ENCODE measurements at places on chromosomes 1 and 21. TPM values are rescaled to one million over a fixed set of nuclear protein-coding genes. Genes with fewer than 3 reads are reported as not detected.

DNA sequence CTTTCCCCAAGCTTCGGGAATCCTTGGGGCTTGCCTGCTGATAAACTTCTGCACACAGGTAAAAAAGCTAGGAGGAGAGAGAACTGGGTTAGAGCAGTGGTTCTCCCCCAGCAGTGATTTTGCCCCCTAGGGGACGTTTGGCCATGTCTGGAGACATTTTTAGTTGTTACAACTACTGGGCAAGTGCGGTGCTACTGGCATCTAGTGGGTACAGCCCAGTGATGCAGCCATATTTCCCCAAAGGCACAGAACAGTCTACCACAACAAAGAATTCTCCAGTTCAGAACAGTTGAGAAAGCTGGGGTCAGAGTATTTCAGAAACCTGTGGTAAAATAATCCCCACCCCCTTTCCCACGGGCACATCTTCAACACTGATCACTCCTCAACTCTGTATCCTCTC is 41.3 kb downstream of the LRRC71 start:
- DNase-seq = peak; percentile 69

DNA sequence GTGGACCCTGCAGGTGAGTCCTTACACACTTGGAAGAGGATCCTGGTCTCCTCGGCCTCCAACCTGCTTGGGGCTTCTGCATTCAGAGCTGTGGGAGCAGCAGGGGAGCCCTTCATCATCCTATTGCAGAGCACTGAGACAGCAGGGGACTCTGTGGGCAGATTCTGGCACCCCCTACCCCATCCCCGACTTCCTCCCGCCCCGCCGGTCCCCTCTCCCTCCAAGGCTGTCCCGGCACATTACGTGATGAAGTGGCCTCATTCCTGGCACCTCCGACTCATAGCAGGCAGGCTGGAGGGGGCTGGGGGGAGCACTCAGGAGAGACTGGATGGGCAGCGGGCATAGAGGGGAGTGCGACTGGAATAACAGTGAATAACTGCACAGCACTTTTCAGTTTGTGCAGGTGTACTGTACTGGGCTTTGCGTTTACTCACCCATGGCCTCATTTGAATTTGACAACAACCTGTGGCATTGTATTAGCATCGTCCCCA is 394.1 kb downstream of the MATN1 start:
- DNase-seq = no peak

The LYST gene
- 26.2 TPM for total RNA-seq

The NLRP3 gene
- 4.5 TPM for total RNA-seq

- peak; percentile 78 for DNase-seq
Observed at GRCh38 chr1:228378090-228378872, 28.4 kb downstream of the TRIM11 start.

GRCh38 chr1:38820860-38821259 is 38.7 kb downstream of the RRAGC start:
- no peak for DNase-seq

GRCh38 chr1:1799716-1800115 is 21.4 kb upstream of the NADK start:
- DNase-seq = no peak

DNA sequence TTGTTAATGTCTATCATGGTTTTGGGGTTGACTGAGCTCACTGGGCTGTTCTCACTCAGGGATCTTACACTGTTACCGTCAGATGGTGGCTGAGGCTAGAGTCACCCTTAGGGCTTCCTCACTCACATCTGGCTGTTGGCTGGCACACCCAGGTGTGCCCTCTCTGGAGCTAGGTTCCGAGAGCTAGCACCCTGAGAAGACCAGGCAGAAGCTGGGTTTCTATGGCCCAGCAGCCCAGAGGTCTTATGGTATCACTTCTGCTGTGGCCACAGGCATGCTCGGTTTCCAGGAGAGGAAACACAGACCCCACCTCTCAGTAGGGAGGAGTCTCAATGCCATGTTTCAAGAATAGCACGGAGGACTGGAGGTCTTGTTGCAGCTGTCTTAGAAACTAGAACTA is 20.7 kb upstream of the KIF1B start:
- DNase-seq = no peak

- no peak for DNase-seq
Observed at GRCh38 chr1:111887875-111888274, 101.6 kb downstream of the KCND3 start.

DNA sequence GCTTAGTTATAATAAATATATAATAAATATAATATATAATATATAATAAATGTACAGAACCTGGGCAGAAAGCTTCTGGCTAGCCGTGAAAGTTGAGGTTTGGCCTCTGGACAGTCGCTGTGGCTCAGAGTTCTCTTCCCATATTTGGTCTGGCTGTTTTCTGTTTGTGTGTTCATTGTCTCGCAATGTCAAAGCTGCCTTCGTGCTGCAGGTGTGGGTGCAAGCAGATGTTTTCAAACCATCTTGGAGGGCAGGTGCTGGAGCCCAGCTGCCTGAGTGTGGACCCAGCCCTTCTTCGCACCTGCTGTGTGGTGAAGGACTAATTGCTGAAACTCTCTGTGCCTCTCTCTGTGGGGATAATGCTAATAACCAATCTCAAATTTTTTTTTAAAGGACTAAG is 3.6 kb upstream of the CSTB start:
- DNase-seq = no peak

DNA sequence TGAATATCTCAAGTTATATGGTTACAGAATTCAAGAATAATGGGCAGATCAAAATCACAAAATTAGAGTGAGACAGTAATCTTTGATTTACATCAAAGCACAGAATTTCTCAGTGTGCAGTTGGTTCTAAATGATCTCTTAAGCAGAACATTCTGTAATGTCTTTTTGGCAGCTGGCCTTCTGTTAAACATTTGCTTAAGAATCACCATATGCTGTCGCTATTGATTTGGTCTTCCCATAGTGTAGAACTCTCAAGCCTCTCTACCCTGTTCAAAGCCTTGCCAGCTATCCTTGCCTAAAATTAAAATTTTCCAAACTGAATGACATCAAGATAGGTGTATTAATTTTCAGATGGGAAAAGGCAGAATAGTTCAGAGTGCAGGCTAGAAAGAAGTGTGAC is 38.9 kb upstream of the ERO1B start:
- DNase-seq = no peak

- no peak for DNase-seq
Observed at GRCh38 chr1:1337793-1338147, 6.7 kb downstream of the TAS1R3 start.

GRCh38 chr1:94694226-94694915 is 125.8 kb upstream of the SLC44A3 start:
- peak; percentile 23 for DNase-seq

- no peak for DNase-seq
Observed at GRCh38 chr1:78009276-78009675, 4.5 kb downstream of the DNAJB4 start.

The FCGR1A gene
- total RNA-seq = not detected

The SPRR2E gene
- total RNA-seq = not detected

- no peak for DNase-seq
Observed at GRCh38 chr1:222275001-222275728, 272.7 kb downstream of the HHIPL2 start.

DNA sequence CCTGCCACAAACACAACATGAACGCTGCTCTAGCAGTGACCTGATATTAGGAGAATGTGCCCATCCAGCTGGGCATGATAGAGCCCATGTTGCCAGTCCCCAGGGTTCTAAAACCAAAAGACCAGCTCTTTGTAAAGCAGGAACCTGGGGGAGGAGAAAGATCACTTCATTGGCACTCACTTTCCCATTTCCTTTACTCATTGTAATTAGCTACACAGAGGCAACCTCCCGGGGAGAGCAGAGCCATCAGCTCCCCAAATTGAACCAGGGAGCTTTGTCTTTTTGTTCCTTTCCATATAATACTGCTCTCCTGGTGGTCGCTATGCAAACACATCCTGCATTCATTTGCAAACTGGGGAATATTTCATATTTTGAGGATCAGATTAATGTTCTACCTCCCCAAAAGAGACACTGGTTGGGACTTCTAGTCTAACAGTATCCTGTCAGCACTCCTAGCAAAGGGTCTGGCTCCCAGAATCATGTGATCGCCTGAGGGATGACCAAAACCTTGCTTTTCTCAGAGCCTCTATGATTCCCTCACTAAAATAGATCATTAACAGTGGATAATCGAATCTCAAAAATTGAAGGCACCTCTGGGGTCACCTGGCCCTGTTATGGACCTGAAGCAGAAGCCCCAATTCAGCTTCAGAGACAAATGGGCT is 76.7 kb upstream of the CD1D start:
- DNase-seq = no peak

DNA sequence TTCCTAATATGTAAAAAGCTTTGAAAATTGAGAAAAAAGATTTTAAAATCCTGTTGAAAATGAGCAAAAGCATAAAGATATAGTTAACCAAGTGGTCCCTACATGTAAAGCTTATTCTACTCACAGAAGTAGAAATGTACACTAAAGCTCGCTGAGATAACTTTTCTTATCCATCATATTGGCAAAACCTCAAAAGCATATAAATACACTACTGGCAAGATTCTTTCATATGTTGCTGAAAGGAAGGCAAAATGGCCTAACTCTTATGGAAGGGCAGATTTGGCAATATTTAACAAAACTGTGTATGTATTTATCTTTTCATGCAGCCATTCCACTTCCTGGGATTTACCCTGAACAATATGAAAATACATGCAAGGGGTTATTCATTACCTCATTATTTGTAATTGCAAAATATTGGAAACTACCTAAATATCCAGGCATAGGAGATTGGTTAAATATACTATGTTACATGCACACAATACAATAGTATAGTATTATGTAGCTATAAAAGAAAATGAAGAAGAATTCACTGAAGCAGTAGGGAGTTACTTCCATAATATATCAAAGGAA is 43.2 kb upstream of the LYPLAL1 start:
- DNase-seq = no peak

DNA sequence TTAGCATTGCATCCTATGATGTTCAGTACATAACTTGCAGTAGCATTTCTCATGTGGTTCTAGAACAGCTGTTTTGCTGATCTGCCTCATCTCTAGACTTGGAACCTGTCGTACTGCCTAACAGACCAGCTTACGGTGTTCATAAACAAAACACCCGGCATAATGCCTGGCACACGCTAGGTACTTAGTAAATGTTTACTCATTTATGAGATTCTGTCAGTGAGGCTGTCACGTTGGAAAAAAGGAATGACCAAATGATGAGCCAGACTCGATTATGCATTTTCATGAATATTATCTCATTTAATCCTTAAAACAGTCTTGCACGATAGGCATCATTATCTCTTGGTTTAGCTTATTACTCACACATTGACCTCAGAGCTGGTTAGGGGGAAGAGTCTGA is 46.4 kb downstream of the CACHD1 start:
- DNase-seq = no peak

The SERTAD4 gene
- not detected for total RNA-seq

GRCh38 chr1:41467673-41468072 is 16.8 kb downstream of the EDN2 start:
- DNase-seq = no peak

The ST6GALNAC5 gene
- total RNA-seq = not detected

GRCh38 chr1:180210008-180210620 is 19.9 kb upstream of the LHX4 start:
- DNase-seq = no peak

DNA sequence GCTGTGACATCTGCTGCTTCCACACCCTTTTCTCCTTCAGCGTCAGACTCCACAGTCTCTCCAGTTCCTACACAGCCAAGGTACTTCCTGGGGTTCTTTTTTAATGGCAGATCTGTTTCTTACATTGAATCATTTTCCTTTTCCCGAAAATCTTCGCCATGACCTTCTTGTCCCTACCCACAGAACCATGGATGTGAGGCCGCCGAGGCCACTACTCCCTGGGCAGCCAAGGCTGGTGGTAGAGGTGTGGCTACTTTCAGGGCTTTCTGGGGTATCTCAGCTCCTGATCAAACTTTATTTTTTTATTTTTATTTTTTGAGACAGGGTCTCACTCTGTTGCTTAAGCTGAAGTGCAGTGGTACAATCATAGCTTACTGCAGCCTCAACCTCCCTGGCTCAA is 9.5 kb upstream of the LIN9 start:
- no peak for DNase-seq

GRCh38 chr1:36838888-36839287 is 195.4 kb downstream of the GRIK3 start:
- DNase-seq = no peak

DNA sequence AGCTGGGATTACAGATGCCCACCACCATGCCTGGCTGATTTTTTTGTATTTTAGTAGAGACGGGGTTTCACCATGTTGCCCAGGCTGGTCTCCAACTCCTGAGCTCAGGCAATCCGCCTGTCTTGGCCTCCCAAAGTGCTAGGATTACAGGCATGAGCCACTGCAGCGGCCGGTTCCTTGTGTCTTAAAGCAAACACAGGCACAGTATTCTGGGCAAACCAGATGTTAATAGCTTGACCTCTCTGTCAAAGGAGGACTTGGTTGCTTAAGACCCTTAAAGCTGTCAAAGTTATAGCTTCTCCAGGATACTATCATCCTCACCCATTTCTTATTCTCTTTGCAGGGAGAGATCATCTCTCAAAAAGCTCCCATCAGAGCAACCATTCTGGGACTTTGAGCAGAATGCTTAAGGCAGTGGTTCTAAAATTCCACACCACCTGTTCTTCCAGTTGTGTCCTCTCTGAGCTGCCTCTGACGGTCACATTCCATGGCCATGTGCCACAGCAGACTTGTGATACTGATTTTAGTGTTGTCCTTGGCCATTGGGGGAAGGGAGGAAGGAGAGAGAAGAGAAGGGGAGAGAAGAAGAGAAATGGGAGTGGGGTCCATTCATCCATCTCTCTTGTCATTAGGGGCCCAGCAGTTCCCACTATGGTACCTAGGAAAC is 81.8 kb downstream of the PBX1 start:
- DNase-seq = no peak

DNA sequence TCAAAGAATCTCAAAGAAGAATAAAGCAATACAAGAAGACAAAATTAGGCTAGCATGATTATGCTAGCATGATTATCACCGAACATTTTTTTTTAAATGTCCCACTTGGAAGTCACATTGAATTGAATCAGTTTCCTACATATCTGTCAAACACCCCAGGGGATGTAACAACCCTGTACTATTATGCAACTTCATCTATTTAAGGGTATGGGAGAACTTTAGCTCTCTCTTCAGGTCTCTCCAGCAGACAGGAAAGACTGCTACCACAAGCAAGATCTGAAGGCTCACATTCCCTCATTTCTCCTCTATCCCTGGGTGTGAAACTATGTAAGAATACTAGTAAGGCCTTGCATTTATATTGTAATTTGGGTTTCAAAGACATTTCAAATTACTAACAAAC is 52.8 kb downstream of the EDEM3 start:
- no peak for DNase-seq

The CYYR1 gene
- not detected for total RNA-seq

The OLFM3 gene
- not detected for total RNA-seq

The CLCA1 gene
- not detected for total RNA-seq

GRCh38 chr1:58929671-58930325 is 146.0 kb upstream of the JUN start:
- peak; percentile 67 for DNase-seq

The ADAM15 gene
- 29.8 TPM for total RNA-seq

All from activated CD8-positive, alpha-beta T cell treated with anti-CD3 and anti-CD28 coated beads, Interleukin-2, amount 10 ng/mL, durations not matched to agents 7 days and 5 days (primary cell).